NCI-H2029 (cell line): ENCODE measurements at places on chromosomes 7 and 10.

GRCh38 chr10:109275960-109276359, 647.4 kb downstream of the XPNPEP1 start:
- no peak for DNase-seq

DNA sequence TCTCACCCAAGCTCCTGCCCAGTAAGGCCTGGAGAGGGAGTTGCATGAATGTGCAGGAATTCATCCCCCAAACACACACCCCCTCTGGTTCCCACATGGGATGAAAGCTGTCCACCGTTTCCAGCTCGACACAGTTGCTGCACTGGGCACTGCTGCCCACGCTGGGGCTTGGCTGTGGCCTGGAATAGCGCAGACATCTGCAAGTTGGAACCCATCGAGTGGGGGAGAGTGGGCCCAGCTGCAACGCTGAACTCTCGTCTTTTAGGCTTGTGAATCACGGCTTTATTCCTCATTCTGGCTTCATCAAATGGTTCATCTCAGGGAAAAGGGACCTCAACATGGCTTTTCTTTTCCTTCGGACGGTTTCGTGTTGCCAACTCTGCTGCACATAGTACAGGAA, 264.7 kb downstream of the DNAJB6 start:
- DNase-seq = no peak

DNA sequence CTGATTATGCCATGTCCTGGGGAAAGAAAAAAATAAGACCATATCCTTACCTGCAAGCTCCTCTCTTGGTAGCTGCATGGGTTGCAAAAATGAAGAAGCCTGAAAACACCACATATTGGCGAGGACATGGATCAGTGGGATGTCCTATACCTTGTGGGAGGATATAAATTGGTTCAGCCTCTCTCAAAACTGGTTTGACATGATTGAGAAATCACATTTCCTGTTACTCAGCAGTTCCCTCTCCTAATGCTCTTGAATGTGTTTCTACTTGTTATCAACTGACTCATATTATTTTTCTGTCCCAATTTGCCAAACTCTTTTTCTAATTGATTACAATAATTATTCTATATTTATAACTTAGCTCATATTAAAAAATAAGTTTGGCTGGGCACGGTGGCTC, 380.2 kb downstream of the EXOC4 start:
- no peak for DNase-seq

DNA sequence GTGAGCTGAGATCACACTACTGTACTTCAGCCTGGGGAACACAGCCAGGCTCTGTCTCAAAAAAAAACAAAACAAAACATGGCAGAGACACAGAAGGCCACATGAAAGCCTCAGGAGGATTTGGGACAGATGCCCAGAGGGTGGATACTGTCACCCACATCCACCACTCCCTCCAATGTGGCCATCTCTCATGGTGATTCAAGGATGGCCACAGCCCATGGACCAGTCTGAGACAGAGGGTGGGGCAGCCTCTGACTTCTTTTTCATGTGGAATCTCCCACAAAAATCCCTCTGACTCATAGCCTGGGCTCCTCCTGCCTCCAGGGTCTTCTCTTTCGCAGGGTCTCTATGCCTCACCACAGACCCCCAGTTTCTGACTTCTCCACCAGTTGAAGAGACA, 59.0 kb upstream of the GTF2I start:
- DNase-seq = no peak

- DNase-seq = no peak
These were observed 44.7 kb downstream of the FRMD4A start for GRCh38 chr10:14285941-14286560.

DNA sequence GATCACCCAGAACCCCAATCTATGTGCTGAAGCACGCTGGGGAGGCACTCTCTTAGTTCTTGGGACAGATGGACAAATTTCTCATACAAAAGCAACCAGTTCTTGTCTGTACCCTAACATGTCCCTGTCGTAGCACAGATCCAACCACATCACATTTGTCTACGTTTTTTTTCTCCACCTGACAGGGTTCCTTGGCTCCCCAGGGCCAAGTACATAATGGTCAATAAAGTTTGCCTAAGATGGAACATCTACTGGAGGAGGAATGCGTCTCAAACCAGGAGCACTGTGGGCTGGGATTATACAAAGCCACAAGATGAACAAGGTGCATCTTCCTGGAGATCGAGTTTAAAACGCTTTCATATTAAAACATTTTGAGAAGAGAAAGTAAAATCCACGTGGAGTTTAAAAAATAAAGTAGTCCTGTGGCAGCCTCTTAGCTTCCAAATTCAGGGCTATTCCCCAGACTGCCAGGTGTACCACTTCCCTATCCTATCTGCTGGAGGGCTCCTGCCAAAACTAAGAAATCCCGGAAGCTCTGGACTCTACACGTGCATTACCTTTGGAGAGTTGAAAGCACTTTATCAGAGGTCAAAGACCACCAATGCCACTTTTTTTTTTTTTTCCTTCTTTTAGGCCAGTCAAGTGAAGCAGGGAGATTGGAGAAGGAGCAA, 1.4 kb downstream of the TMEM243 start:
- DNase-seq = no peak

DNA sequence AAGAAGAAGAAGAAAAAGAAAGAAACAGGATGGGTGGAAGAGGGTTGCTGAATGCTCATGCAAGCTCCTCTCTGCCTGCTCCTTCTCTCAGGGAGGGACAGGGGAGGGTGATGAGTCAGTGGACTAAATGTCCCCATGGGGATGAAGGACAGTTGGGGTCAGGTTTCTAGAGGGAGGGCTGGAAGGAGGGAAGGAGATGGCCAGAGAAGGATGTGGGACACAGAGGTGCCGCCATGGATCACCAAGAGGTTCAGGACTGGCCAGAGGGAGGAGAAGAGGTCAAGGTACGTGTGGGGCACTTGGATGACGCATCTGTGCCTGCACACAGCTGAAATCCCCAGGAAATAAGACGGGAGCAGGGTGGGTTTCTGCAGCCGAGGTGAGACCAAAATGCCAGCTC, 88.9 kb upstream of the GTF2I start:
- DNase-seq = no peak

- no peak for DNase-seq
These were observed 60.5 kb downstream of the CCNY start for GRCh38 chr10:35396560-35397434.

- no peak for DNase-seq
These were observed 10.7 kb downstream of the SLC26A3 start for GRCh38 chr7:107792364-107792763.

DNA sequence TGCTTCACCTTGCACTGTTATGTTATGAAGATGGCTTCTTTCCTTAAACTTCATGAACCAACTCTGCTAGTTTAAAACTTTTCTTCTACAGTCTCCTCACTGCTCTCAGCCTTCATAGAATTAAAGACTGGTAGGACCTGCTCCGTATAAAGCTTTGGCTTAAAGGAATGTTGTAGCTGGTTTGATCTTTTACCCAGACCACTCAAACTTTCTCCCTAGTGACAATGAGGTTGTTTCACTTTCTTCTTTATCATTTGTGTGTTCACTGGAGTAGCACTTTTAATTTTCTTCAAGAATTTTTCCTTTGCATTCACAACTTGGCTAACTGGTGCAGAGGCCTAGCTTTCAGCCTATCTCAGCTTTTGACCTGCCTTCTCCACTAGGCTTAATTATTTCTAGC, 316.4 kb upstream of the RNF32 start:
- DNase-seq = no peak

GRCh38 chr10:63491588-63492316, 26.0 kb upstream of the JMJD1C start:
- DNase-seq = no peak

DNA sequence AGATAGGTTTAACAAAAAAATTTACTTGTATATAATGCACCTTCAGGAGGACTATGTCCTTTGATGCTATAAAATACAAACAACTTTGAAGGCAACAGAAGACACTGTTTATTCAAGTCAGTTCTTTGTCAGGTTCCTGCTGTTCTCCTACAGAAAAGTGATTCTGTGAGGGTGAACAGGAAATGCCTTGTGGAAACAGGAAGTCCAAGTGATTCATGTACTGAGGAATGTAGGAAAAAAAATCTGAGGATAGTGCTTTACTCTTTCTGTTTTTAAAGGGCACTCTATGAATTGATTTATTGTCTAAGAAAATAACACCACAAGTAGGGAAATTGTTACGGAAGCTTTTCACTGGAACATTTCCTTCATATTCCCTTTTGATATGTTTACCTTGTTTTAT, 171.9 kb downstream of the HDAC9 start:
- no peak for DNase-seq

GRCh38 chr10:122102869-122103525, 114.0 kb downstream of the TACC2 start:
- DNase-seq = no peak

DNA sequence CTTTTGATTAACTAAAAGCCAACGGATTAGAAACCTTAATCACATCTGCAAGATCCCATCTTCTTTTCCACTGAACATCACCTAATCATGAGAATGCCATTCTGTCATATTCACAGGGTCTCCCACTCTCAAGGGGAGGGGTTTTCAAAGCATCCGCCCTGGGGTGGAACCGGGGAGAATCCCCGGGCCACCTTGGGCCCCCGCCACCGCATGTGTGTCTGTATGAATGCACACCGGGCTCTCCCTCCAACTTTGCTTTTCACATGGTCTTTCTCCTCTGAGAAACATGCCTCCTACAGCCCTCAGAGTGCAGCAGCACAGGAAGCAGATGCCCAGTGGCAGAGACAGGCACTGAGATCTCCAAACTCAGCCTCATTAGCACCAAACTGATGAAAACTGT, 233.2 kb upstream of the PPP2R2D start:
- no peak for DNase-seq

- DNase-seq = no peak
These were observed 8.8 kb upstream of the LAMB4 start for GRCh38 chr7:108138911-108139310.

DNA sequence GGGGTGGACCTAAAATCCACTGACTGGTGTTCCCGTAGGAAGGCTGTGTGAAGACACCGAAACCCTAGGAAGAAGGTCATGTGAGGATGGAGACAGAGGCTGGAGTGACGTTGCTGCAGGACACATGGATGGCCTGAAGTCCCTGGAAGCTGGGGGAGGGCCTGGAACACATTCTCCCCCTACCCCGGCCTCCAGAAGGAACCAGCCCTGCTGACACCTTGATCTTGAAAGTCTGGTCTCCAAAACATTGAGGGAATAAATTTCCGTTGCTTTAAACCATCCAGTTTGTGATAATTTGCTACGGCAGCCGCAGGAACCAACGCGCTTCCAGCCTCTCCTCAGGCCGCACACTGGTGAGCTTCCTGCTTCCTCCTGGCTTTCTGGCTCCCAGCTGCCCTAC, 288.2 kb downstream of the GLRX3 start:
- no peak for DNase-seq

GRCh38 chr10:116810120-116810500, 39.2 kb upstream of the ENO4 start:
- no peak for DNase-seq

- DNase-seq = no peak
These were observed 33.5 kb downstream of the LHPP start for GRCh38 chr10:124495162-124495561.

- DNase-seq = no peak
These were observed 16.6 kb downstream of the IDI2 start for GRCh38 chr10:1009071-1009494.

- no peak for DNase-seq
These were observed 119.4 kb upstream of the MEOX2 start for GRCh38 chr7:15805891-15806290.

DNA sequence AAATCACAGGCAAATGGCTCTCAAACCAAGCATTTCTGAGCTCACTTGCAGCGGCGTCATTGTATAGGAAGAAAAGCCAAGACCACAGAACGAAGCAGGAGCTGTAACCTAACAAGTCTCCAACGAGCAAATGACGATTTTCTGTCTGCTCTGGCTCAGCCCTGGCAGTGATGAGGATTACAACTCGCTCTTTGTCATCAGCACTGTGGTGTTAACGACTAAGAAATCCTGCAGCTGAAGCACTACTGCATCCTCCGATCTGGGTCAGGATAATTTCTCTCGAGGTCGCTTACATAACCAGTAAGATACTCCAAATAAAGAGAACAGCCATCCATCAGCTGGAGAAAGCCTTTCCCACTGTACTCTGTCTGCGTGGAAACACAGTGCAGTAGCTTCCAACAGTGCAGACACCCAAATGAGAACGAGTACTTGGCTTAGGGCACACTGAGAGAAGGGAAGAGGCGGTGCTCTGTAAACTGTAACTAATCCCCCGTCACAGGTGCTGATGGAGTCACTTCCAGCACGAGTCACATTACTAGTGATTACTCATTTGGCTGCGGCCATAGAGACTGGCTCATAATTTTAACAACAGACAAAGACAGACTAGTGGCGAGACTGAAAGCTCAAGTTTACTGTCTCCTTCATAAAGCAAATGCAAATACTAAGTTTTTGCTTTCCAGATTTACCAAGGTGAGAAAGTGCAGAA, 135.8 kb downstream of the NRBF2 start:
- peak; percentile 78 for DNase-seq

DNA sequence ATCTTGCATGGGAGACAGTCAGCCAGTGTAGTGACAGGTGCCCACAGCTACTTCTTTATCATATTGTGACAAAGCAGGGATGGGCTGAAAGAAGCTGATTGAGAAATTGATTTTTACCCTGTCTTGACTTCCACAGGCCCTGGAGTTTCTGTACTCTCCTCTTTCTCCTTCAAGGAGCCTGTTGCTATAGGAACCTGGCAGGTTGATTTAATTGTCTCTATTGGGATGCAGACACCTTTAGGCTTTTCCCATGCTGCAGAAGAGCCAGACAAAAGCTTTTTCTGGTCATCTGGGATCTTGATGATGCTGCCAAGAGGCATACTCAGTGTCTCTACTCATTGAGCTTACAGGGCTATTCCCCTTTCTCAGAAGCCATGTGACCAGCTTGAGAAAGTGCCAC, 754.8 kb downstream of the KCNMA1 start:
- DNase-seq = no peak

GRCh38 chr10:75083972-75084833, 27.3 kb upstream of the SAMD8 start:
- no peak for DNase-seq

DNA sequence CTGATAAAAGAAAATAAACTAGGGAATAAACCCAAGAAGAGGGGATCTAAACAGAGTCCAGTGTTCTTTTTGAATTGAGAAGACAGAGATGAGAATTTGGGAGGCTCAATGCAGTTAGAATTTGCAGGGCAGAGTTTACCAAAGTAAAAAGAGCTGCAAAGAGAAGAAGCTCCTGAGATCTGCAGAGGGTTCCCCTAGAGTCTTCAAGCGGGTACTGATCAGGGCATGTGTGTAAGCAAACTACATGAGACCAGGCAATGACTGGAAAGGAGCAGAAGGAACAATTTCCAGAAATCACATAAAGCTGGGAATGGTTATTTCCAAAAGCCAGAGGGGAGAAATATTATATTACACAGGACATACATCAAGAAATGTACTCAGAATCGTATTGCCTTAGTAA, 58.1 kb upstream of the TES start:
- DNase-seq = no peak

DNA sequence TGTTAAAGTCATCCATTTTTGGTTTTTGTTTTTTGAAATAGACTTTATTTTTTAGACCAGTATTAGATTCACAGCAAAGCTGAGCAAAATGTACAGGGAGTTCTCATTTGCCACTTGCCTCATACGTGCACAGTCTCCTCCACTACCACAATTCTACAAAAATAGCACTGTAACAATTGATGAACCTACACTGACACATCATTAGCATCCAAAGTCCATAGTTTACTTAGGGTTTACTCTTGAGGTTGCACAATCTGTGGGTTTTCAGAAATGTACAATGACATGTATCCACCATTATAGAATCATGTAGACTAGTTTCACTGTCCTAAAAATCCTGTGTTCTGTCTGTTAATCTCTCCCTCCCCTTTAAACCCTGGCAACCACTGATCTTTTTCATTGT, 125.8 kb upstream of the PDSS1 start:
- DNase-seq = no peak

- peak; percentile 72 for DNase-seq
These were observed 16.1 kb upstream of the PALD1 start for GRCh38 chr10:70462349-70462984.
